ENCODE measurements at places on chromosomes 1 and 21.

GRCh38 chr1:45246760-45247159 lies 40.4 kb upstream of the ZSWIM5 start:
- DNase-seq, result no peak

DNA sequence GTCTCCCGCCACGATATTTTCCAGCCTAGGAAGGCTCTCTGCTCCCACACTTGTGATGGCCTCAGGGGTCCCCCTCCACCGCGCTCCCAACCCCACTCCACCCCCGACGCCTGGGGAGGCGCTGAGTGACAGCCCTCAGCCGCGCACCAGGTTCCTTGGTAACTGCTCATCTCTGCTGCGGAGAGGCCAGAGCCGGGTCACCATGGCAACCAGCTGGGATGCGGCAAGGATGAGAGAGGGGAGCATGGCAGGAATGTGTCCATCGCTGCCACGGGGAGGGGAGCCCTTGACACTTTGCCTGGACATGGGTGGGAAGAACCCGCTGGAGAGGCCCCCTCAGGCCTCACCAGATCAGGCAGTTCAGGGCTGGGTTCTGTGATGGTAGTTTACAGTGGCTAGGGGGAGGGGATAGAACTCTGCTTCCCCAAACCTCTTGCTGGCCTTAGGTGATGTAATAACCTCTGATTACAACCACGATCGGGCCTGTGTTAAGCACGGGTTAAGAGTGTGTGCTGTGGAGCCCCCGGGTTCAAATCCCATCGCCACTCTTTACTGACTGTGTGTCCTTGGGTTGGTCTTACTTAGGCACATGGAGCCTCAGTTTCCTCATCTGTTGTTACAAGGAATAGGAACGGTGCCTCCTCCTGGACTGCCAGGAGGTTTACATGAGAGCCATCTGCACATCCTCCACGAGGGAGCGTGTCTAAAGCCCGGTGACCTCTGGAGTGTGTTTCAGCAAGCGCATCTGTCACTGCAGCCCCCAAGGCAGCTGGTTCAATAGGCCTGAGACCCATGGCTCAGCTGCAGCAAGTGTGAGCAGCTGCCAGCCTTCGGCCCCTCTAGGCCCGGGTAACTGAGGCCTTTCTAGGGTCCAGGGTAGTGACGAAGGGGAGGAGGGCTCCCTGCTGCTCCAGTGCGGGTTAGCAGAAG lies 6.3 kb downstream of the KIF17 start:
- no peak for DNase-seq

- DNase-seq, result no peak
Observed at GRCh38 chr1:202176949-202177927, 16.4 kb upstream of the LGR6 start.

DNA sequence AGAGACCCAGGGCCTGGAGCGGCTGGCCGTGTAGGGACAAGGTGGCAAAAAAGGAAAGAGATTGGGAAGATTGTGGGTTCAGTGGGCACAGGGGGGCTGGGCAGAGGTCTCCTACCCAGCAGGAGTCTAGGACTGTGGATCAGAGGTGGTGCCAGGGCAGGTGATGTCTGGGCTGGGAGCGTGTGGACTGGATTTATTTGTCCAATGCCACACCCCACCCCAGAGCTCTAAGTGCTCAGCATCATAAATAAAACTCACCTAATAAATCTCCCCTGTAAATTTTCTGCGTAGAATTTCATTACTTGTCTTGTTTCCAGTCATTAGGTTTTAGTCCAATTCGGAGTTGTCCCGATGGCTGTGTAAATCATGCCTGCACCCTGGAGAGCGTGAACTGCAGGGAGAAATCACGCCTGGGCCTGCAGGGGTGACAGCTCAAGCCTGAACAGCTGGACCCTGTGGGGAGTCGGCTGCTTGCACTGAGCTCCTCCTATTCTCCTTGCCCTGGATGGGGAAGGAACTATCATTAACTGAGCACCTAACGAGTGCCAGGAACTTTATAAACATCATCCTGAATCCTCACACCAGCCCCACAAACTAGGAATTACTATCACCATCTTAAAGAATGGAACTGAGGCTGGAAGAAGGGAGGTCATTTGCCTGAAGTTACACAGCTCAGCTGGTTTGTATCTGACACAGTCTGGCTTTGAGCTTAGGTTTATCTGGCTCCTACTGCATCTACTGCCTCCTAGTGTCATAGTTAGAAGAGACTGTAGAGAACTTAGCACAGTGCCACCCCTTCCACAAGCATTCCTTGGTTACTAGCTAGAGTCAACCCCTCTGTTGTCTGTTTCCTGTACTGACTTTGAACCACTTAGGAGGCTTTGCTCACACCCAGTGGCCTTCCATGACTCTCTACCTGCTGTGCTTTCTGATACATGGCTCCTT lies 25.0 kb upstream of the POU3F1 start:
- DNase-seq, result no peak

DNA sequence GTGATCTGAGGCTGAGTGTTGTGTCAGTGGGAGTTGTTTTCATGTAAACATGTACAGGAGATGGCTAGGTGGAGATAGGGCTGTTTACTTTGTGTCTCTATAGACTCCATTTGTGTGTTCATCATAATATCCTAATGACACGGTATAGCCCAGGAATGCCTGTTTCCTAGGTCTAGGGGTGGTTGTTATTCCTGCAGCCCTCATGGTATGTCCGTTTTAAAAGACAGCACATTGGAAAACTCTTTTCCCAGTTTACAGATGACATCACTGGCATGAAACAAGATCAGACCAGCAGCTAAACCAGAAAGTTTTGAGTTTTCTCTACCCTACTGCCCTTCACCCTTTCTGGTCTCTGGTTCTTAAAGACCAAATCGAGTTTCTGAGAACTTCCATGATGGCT lies 227.3 kb upstream of the TMEM51 start:
- DNase-seq, result no peak

GRCh38 chr21:37026499-37026898 lies 20.0 kb downstream of the RIPPLY3 start:
- DNase-seq, result no peak

GRCh38 chr1:212162635-212163034 lies 122.6 kb upstream of the PPP2R5A start:
- no peak for DNase-seq

DNA sequence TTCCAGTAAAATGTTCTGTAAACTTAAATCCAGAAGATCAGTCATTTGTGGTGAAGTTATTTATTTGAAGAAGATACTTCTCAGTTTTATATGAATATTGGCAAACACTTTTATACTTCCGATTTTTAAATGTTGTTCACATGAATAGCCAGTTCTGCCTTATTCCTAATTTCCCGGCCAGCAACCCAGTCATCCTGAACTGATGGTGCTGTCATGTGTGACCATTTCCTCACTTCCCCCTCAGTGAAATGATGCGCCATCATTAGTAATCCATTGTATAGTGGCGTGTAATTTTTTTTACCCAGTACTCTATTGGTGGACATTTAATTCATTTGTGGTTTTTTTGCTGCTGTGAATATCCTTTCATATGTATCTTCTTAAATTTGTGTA lies 16.4 kb downstream of the GPSM2 start:
- DNase-seq, result no peak
